ENCODE measurements at places on chromosomes 11 and 22.

- DNase-seq, result no peak
Observed at GRCh38 chr11:2740275-2740940, 40.6 kb upstream of the KCNQ1OT1 start.

DNA sequence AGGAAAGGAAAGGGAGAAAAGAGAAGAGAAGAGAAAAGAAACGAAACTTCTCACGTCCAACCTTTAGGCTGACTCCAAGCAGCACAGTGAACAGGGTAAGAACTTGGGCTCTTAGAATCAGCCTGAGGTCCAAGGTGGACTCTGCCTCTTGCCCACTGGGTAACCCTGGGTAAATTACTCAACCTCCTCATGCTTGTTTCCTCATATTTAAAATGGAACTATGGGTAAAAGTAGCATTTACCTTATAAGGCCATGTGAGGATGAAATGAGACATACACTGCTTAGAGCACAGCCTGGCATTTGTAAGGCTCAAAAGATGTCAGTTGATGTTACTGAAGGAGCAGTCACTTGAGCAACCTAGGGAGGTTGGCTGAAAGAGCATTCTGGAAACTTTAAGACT, 107.9 kb downstream of the C11orf58 start:
- DNase-seq, result no peak

- no peak for DNase-seq
Observed at GRCh38 chr22:19052941-19053541, 69.2 kb downstream of the DGCR2 start.

DNA sequence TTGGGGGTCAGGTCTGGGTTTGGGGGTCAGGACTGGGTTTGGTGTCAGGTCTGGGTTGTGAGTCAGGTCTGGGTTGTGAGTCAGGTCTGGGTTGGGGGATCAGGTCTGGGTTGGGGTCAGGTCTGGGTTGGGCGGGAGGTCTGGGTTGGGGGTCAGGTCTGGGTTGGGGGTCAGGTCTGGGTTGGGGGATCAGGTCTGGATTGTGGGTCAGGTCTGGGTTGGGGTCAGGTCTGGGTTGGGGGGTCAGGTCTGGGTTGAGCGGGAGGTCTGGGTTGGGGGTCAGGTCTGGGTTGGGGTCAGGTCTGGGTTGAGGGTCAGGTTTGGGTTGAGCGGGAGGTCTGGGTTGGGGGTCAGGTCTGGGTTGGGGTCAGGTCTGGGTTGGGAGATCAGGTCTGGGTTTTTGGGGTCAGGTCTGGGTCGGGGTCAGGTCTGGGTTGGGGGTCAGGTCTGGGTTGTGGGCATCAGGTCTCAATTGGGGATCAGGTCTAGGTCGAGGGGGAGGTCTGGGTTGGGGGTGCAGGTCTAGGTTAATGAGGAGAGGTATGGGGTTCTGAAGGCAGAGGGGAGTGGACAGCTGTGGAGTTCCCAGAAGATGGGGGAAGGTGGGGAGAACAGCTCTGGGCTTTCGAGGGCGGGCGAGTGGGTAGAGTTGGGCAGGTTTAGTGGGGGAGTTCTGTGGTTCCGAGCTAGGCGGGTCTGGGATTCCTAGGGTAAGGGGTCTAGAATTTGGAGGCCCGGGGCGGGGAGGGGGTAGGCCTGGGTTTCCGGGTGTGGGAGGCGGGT, 629 bp downstream of the TTLL8 start:
- DNase-seq, result no peak

DNA sequence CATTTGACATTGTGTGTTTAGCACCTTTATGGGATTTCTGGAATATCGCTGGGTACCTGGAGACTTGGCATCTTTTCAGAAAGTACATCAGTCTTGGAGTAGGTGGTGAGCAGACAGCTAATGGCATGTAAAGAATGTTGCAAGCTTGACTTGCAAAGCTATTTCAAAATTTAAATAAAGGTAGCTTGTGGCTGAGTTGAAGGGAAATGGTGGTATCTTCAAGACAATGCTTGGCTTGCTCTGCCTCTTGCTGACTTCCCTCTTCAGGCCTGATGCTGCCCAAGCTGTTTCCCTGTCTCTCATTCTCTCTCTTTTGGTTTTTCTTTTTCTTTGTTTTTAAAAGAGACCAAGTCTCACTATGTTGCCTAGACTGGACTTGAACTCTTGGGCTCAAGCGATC, 13.2 kb downstream of the ZNRF3 start:
- DNase-seq, result no peak

DNA sequence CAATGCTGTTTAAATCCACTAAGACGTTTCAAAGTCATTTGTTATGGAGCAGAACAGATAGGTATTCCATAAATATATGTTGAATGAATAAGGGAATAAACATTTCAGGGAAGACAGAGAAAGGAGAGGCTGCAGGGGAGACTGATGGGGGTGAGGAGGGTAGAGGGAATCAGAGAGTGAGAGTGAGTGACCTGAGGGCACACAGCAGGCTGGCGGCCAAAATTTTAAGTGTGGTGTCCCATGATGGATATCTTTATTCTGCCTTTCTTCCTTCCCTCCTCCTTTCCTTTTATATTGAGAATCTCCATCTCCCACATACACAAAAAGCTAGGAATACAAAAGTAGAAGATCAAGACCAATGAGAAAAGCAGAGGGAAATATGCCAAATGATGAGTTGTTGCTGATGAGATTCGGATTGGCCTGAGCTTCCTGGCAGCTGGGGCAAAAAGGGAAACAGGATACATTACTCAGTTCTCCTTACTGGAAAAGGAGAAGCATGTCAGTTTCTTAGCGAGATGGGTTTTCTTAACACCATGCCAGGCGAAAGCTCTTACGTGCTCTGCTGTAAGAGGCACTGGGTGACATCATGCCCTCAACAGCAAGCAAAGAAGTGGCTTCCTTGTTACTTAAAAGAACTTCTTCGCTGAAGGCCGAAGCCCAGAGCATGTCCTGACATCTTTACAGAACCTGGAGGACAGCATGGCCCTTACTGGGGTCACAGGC, 11.2 kb upstream of the CYTH4 start:
- DNase-seq, result no peak
